ENCODE measurements at places on chromosomes 2 and 18.

- no peak for DNase-seq
Measured at GRCh38 chr2:240430595-240430994, 4.9 kb upstream of the GPC1 start.

DNA sequence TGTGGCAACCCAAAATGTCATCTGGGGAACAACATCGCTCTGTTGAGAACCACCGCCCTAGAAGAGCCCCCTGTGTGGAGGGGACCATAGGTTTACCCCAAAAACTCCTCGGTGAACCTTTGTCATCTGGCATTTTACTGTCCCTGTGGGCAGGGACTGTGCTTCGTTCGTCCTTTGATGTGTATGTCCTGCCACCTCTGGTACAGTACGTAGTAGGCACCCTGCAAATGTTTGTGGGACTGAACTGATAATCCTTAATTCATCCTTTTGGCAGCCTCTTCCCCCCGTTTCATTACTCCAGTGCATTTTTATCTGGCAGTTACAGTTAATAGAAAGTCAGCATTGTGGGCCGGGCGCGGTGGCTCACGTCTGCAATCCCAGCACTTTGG, 728 bp downstream of the NAPG start:
- no peak for DNase-seq

DNA sequence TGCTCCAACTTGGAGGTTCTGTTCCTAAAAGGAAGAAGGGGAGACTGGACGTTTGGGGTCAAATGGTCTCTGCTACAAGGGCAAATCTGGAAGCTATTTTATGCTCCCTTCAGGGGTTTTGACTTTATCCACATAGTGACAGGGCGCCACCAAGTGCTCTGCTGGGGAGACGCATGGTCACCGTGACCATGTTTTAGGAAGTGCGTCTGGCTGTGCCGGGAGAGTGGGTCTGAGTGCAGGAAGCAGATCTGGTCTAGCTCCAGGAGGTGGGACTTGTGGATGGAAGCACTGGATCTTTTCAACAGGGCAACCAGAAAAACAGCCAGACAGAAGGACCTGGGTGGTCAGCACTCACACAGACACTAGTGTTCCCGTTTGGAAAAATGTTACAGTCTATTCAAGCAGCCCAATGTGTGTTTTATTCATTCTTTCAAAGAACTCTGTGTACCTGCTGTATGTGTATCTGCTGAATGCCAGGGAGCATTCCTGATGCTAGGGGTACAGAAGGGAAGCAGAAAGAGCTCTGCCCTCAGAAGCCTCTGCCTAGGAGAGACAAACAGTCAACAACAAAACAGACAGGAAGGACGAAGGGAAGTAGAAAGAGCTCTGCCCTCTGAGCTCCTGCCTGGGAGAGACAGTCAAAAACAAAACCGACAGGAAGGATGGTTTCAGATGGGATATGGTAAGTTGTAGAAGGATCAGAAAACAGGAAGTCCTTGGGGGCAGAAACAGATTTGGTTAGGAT, 14.3 kb downstream of the IMPA2 start:
- peak; percentile 49 for DNase-seq

DNA sequence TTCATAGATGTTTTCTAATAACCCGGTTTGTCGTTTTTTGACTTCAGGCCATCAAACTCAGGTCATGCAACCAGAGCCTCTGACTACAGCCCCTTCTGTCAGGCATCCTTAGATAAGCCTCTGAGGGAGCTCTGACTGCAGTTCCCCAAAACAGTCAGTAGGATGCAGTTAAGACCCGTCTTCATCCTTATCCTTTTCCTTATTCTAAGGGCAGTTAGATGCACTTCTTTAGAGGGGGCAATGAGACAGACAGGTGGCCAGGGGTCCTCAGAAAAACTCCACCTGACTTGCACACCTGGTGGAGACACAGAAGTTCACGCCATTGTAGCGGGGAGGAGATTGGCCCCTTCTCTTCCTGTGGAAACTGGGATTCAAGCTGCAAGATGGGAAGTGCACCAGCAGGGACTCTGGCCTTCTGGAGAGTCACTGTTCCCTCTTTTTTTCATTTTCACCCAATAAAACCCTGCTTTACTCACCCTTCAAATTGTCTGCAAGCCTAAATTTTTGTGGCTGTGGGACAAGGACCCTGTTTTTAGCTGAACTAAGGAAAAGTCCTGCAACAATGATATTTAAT, 104.8 kb upstream of the TFPI start:
- DNase-seq: peak; percentile 37

DNA sequence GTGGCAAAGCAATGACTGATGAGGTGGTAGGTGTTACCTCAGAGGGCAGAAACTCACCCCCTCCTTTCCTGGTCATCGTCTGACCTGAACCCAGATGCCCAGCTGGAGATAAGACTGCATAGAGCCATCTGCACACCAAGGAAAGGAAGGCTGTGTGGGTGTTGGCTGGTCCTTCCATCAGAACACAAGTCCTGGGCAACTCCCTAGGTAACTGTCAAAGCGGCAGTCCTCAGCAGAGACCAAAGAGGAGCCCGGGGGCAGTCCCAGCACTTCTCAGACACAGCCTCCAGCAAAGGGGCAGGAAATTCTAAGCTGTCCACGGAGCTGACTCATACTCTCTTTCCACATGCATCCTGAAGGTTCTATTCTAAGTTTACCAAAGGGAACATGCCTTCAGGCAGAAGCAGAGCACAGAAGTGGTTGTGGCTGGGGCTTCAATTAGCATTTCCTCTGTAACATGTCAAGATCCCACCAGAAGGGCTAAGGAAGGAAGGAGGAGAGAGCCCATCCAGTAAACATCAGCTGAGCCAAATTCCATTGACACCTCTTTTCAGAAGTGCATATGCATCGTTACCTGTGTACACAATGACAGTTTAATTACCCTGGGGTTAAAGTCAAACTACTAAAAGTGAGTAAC, 54.7 kb downstream of the SPRED2 start:
- peak; percentile 97 for DNase-seq

DNA sequence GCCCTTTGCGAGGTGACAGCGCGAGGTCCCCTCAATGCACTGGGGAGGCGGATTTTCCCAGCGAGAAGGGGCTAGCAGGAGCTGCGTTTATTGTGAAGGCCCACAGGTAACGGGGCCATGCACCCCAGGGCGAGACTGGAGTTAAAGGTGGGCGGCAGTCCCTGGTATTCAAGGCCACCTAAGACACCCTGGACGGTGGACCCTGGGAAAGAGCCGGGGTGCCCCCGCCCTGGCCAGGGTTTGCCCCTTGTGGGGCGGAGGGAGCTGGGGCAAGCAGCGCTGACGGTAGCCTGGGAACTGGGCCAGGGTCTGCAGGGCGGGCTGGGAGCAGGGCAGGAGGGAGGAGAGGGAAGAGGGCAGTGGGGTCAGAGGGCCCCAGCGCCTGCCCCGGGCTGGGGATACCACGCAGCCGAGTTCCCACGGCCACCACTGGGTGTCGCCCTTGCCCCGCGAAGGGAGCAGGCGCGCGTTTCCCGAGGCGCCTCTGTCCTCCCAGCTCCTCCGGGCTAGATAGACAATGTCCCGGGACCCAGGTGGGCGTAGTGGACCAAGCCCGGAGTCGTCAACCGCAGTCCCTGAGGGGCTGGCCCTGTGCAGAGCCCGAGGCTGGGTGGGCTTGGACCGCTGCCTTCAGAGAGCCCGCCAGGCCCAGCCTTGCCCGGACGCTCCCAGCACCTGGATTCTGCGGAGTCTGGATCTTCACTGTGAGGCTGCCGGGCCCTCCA, 80.2 kb downstream of the SMAD4 start:
- DNase-seq: peak; percentile 29

- peak; percentile 31 for DNase-seq
Measured at GRCh38 chr2:101305492-101306078, 2.9 kb downstream of the RNF149 start.

DNA sequence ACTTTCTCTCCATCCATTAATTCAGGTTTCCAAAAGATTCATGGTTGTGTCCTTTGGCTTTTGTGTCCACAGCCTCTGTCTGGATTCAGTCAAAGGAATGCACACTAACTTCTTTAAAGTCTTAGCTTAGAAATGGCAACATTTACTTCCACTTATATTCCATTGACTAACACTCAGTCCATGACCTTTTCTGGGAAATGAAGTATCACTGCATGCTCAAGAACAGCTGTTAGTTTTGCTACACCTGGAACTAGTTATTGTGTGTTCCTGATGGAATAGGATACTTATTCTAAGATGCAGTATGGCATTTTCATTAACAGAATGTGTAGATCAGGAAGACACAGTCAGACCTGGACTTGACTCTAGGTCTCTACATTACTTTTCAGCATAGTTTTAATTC, 88.8 kb downstream of the KYNU start:
- DNase-seq: no peak

DNA sequence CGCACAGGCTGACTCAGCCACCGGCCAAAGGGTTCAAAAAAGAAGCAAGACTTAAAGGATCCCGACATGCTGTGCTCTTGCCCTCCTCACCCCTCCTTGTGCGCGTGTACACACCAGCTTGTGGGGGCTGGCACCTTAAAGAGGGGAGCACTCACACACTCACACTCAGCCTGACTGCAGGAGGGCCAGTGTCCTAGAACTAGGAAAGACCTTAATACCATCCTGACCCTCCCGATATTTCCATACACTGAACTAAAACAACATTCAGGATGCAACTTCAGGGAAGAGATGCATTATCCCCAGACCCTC, 5.6 kb downstream of the PKDCC start:
- DNase-seq: no peak

GRCh38 chr18:40930211-40930882, 1024.7 kb upstream of the PIK3C3 start:
- no peak for DNase-seq

- DNase-seq: peak; percentile 34
Measured at GRCh38 chr2:1588051-1588977, 156.0 kb downstream of the PXDN start.

- no peak for DNase-seq
Measured at GRCh38 chr2:20797096-20797495, 25.8 kb downstream of the LDAH start.

GRCh38 chr2:230913406-230914143, 11.5 kb downstream of the GPR55 start:
- DNase-seq: no peak

GRCh38 chr2:157536815-157537214, 91.8 kb downstream of the ACVR1C start:
- DNase-seq: no peak

DNA sequence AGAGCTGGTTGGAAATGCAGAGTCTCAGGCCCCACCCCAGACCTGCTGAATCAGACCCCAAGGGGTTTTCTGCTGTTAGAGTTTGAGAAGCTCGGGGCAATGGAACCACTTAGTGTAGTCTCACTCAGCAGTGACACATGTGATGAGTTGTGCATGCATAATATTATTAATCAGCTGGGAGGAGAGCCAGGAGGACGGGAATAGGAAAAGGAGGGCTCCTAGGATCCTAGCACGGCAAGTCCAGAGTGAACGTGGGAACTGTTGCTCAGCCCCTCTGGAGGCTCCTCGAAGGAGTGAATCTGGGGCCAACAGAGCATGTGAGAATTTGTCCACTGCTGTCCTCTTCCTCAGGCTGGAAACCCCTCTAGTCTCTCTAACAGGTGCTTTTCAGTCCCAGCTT, 87.1 kb downstream of the HS1BP3 start:
- DNase-seq: peak; percentile 84
